ENCODE measurements at places on chromosomes 4 and X. TPM values are rescaled to one million over a fixed set of nuclear protein-coding genes. Genes with fewer than 3 reads are reported as not detected.

- H3K36me3 ChIP-seq, result peaks cover 78% of the 10 kb centered on the region
- peaks cover 4% of the 10 kb centered on the region for H3K4me1 ChIP-seq
- no peak overlapping the region for H3K27ac ChIP-seq
- H3K4me3 ChIP-seq, result no peak overlapping the region
- DNase-seq, result no peak
These were observed 202.0 kb downstream of the DCLK2 start for GRCh38 chr4:150280081-150280895.

The C4orf50 gene
- total RNA-seq, result not detected

The TEX13B gene
- not detected for total RNA-seq

DNA sequence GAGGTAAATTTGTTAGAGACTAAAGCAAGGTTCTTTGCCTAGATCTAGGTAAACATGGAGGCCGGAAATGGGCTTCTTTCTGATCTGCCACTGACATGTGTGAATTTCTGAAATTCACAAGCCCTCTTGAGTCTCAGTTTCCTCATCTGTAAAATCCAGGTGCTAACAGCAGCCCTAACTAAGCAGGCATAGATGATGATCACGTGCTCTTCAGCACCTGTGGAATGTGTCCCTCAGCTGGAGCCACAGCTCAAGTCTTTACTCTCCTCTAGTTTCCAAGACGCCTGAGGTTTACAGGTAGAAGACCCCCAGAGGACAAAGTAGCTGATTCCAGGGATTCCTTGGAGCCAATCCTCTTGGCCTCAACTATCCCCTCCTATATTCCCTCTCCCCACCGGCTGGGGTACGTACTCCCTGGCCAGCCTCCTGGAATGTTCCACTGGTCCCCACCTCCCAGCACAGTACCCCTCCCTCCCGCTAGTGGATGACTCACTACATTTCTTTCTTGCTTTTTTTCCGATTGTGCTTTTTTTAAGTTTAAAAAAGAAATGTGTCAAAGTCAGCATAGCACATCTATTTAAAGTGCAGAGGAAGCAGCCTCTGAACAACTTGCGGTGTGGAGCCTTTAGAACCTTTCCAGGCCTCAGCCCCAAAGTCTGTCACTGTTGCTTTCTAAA is 98.4 kb downstream of the PHKA2 start:
- no peaks in the 10 kb centered on the region for H3K27me3 ChIP-seq
- no peak for DNase-seq
- peak overlapping the region; percentile 81 for H3K4me3 ChIP-seq
- peaks cover 21% of the 10 kb centered on the region for H3K4me1 ChIP-seq

The DUSP9 gene
- total RNA-seq, result 0.08 TPM

DNA sequence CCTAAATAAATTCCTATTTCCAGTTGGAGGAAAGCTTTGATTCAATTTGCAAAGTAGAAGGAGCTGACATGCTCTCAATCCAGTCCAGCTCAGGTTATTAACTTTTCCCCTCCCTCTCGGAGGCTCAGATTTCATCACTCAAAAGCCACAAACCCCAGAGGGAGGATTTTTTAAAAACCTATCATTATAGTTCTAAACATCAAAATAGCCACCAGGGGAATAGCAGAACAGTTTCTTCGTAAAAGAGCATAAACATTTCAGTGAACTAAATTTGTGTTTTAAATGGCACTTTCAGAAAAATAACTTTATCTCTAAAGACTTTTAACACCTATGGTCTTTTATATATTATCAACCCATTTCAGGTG is 8.8 kb downstream of the GPRIN3 start:
- peak overlapping the region; percentile 95 for H3K27ac ChIP-seq
- peaks cover 65% of the 10 kb centered on the region for H3K4me1 ChIP-seq
- peak overlapping the region; percentile 79 for H3K4me3 ChIP-seq
- DNase-seq, result no peak
- no peaks in the 10 kb centered on the region for H3K27me3 ChIP-seq

DNA sequence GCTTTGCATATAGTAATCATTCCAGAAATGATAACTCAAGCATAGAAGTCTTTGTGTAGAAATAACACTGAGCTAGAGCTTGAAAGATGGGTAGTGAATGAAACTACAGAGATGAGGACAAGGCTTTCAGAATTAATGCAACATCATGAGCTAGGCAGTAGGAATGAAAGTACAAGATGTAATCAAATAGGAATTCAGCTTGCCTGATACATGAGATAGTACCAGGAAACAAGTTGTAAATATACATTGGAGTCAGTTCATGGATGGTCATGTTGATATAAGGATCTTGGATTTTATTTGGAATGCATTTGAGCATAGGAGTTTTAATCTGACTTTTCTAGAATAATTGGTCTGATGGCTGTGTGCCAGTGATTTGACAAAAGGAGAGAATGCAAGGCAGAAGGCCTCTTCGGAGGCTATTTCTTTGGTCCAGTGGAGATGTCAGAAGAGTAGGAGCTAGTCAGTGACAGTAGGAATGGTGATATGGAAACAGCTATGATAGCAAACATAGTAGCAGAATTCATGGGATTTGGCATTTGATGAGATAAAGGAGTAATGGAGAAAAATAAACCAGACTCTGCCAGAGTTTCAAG is 206.4 kb upstream of the PACRGL start:
- H3K4me1 ChIP-seq, result no peaks in the 10 kb centered on the region
- H3K4me3 ChIP-seq, result no peak overlapping the region
- no peak overlapping the region for H3K27ac ChIP-seq
- DNase-seq, result no peak
- no peaks in the 10 kb centered on the region for H3K27me3 ChIP-seq
- no peaks in the 10 kb centered on the region for H3K36me3 ChIP-seq

DNA sequence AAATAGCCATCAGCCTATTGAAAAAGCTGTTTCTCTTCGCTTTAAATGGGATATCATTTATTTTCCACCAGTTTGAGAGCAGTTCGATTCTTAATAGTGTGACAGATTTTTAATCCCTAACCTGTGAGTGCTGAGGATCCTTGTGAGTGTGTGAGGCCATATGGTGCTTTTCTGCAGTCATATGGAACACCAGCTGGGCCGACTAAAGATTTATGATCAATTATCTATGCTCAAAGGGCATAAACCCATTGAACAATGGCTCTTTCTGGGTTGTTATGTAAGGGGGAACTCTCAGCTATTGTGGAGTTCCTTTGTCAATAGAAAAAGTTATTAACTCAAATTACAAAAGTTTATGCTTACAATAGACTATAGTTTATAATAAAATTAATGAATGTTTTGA is 1003.6 kb downstream of the FAT4 start:
- no peak for DNase-seq
- no peaks in the 10 kb centered on the region for H3K4me1 ChIP-seq
- no peaks in the 10 kb centered on the region for H3K27me3 ChIP-seq
- H3K36me3 ChIP-seq, result no peaks in the 10 kb centered on the region

DNA sequence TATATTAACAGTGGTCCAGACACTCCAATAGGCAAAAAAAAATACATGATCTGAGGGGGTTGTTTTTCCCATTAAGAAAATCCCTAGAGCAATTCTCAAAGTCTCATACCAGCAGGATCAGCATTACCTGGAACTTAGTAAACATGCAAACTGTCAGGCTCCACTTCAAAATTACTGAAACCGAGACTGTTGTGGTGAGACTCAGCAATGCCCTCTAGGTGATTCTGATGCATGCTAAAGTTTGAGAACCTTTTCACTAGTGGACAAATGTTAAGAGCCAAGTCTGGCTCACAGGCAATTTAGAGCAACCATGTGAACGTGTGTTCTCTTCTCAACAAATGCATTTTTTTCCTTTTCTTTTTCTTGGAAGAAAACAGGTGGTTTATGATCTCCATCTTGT is 30.2 kb downstream of the NEK1 start:
- H3K36me3 ChIP-seq, result peaks cover 3% of the 10 kb centered on the region
- H3K27me3 ChIP-seq, result no peaks in the 10 kb centered on the region
- no peak overlapping the region for H3K4me3 ChIP-seq
- no peak for DNase-seq
- H3K4me1 ChIP-seq, result no peaks in the 10 kb centered on the region
- H3K27ac ChIP-seq, result no peak overlapping the region

The MSMO1 gene
- 30.0 TPM for total RNA-seq

The GPR173 gene
- total RNA-seq, result 0.64 TPM

DNA sequence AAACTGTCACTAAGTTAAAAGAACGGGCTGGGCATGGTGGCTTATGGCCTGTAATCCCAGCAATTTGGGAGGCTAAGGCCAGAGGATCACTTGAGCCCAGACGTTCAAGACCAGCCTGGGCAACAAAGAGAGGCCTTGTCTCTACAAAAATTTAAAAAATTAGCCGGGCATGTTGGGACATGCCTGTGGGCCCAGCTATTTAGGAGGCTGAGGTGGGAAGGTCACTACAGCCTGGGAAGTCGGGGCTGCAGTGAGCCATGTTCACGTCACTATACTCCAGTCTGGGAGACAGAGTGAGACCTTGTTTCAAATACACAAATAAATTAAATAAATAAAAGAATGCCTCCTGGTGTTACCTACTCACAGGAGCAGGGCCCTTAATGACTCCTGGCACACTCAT is 69.5 kb downstream of the APBB2 start:
- no peaks in the 10 kb centered on the region for H3K4me1 ChIP-seq
- H3K4me3 ChIP-seq, result no peak overlapping the region
- H3K27ac ChIP-seq, result no peak overlapping the region
- no peaks in the 10 kb centered on the region for H3K36me3 ChIP-seq
- DNase-seq, result no peak

- H3K4me3 ChIP-seq, result no peak overlapping the region
- DNase-seq, result no peak
- no peak overlapping the region for H3K27ac ChIP-seq
- no peaks in the 10 kb centered on the region for H3K4me1 ChIP-seq
- no peaks in the 10 kb centered on the region for H3K36me3 ChIP-seq
- peaks cover 7% of the 10 kb centered on the region for H3K27me3 ChIP-seq
These were observed 14.0 kb upstream of the HMGB3 start for GRCh38 chrX:150968862-150969720.

GRCh38 chr4:152643153-152644035 is 36.4 kb downstream of the TMEM154 start:
- H3K27me3 ChIP-seq, result no peaks in the 10 kb centered on the region
- H3K4me3 ChIP-seq, result no peak overlapping the region
- peak overlapping the region; percentile 68 for H3K27ac ChIP-seq
- peaks cover 8% of the 10 kb centered on the region for H3K36me3 ChIP-seq
- peaks cover 17% of the 10 kb centered on the region for H3K4me1 ChIP-seq

GRCh38 chr4:96543346-96543745 is 703.5 kb downstream of the PDHA2 start:
- H3K4me3 ChIP-seq, result no peak overlapping the region
- H3K4me1 ChIP-seq, result no peaks in the 10 kb centered on the region
- H3K36me3 ChIP-seq, result no peaks in the 10 kb centered on the region
- H3K27ac ChIP-seq, result no peak overlapping the region
- H3K27me3 ChIP-seq, result no peaks in the 10 kb centered on the region

DNA sequence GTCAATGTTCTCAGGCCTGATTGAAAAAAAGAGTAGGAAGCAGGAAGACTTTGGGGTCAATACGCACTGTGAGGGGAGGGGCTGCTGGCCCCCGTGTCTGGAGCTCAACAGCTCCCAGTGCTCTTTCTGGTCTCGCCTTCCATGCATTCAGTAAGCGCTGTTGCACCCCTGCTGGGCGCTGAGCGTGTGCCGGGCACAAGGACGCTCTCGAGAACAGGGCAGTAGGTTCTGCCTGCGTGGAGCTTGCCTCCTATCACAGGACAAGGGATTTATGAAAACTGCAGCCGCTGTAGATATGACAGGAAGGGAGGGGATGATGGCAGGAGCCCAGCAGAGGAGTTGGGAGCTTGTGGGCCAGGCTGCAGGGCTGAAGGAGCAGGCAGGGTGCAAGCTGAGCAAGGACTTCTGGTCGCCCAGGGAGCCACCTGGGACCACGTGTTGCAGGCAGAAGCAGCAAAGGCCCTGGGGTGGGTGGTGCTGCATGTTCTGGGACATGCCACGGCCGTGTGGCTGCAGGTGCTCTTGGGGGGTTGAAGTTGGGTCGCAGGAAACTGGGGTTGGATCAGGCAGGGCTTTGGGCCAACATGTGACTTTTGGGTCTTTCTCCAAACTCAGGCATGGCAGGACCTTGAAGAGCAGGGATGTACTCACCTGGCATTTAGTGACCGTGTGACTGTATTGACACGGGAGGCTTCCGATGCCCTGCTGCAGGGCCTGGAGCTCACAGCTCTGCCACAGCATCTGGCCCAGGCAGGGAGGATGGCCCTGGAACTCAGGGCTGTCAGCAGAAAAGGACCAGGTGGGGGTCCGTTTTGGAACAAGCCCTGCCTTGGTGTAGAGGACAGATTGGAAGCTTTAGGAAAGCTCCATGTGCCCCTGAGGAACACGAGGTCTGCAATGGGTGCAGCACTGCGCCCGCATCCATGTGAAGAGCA is 97.9 kb downstream of the CPZ start:
- no peaks in the 10 kb centered on the region for H3K36me3 ChIP-seq
- no peak overlapping the region for H3K27ac ChIP-seq
- H3K4me1 ChIP-seq, result no peaks in the 10 kb centered on the region
- peaks cover 13% of the 10 kb centered on the region for H3K27me3 ChIP-seq

The RTL3 gene
- not detected for total RNA-seq

DNA sequence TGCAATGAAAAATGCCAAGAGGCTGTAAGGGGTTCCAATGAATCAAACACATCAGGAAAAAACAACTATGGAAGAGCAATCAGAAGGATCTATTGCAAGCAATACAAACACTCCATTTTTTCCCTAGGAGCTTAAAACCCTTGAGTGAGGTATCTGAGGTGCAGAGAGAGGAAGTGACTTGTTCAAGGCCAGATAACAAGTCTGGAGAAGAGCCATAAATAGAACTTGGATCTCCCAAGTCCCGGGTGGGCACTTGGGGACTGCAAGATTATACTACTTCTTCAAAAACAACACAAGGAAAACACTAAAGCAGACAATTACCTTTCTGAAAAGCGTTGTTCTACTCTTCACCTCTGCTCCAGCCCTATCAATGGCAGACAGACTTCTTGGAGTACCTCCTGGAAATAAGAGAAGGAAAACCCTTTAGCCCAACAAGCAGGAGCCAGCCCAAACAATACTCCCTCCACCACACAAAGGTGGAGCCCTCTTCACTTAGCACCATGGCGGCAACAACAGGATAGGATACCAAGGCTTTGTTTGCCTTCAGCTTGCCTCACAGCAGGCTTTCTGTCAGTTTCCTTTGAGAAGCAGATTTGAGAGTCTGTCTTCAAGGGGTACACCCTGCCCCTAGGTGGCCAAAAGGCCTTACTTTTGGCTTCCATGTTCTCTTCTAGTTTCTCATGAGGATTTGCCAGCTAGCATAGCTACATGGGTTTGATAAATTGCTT is 26.0 kb downstream of the AIFM1 start:
- no peak overlapping the region for H3K4me3 ChIP-seq
- no peaks in the 10 kb centered on the region for H3K4me1 ChIP-seq
- DNase-seq, result no peak
- peaks cover 12% of the 10 kb centered on the region for H3K36me3 ChIP-seq
- H3K27ac ChIP-seq, result no peak overlapping the region
- H3K27me3 ChIP-seq, result no peaks in the 10 kb centered on the region

The REST gene
- 35.6 TPM for total RNA-seq

- DNase-seq, result no peak
- H3K27ac ChIP-seq, result no peak overlapping the region
- H3K27me3 ChIP-seq, result no peaks in the 10 kb centered on the region
- H3K36me3 ChIP-seq, result no peaks in the 10 kb centered on the region
These were observed 163.8 kb downstream of the BTC start for GRCh38 chr4:74630551-74630950.

The RPS6KA6 gene
- total RNA-seq, result 0.33 TPM

GRCh38 chr4:177596035-177596434 is 153.8 kb upstream of the AGA start:
- peaks cover 8% of the 10 kb centered on the region for H3K4me1 ChIP-seq
- no peaks in the 10 kb centered on the region for H3K27me3 ChIP-seq
- DNase-seq, result peak; percentile 55
- H3K27ac ChIP-seq, result no peak overlapping the region
- H3K36me3 ChIP-seq, result no peaks in the 10 kb centered on the region

The HSD17B13 gene
- not detected for total RNA-seq

- H3K4me3 ChIP-seq, result no peak overlapping the region
- no peak overlapping the region for H3K27ac ChIP-seq
- peaks cover 27% of the 10 kb centered on the region for H3K36me3 ChIP-seq
- peaks cover 11% of the 10 kb centered on the region for H3K4me1 ChIP-seq
- DNase-seq, result no peak
These were observed 22.1 kb downstream of the NAP1L5 start for GRCh38 chr4:88675543-88675942.
